ENCODE measurements at places on chromosomes 5 and 9.

GRCh38 chr9:20331095-20331685, 291.1 kb downstream of the MLLT3 start:
- no peak for DNase-seq

DNA sequence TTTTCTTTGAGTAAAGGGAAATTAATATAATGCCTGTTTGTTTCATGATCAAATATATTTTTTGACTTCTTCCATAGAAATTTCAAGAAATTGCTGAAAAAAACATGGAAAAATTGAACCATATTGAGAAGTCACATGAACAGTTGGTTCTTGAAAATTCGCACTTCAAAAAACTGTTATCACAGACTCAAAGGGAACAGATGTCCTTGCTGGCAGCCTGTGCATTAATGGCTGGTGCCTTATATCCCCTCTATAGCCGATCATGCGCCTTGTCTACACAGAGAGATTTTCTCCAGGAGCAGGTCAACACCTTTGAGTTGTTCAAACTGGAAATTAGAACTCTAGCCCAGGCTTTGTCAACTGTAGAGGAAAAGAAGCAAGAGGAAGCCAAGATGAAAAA, 191.4 kb downstream of the CCDC171 start:
- no peak for DNase-seq

- peak; percentile 60 for DNase-seq
Measured at GRCh38 chr5:80231243-80231642, 24.6 kb downstream of the SERINC5 start.

GRCh38 chr9:36443581-36443980, 43.5 kb upstream of the RNF38 start:
- DNase-seq: no peak

GRCh38 chr5:145293716-145294115, 541.4 kb downstream of the PRELID2 start:
- DNase-seq: no peak

DNA sequence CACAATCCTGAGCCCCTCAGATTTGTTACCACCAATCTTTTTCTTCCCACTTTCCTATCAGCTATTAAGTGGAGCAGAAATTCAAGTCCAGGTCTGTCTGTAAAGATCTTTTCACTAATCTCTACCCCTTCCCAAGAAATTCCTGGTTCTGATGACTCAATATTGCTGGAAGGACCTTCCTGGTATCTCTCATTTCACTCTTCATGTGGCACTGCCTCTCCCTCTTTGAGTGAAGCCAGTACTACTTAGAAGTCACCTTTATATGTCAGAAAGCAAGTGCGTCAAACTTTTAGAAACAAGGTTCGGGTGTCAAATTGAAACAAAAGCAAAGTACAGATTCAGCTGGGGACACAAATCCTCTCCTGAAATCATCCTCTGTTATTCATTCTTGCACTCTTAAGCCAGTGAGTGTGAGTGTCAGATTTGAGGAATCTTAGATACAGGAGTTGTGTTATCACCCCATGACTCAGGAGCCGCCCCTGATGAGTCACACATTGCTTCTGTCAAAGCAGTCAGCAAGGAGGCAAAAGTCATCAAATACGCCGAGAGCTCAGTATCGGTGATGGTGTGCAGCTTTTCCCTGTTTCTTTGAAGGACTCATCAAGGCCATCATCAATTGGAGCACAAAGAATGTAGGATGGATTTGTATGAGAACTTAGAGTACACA, 313.0 kb downstream of the CETN3 start:
- DNase-seq: peak; percentile 88

GRCh38 chr5:168186289-168187074, 105.0 kb upstream of the WWC1 start:
- DNase-seq: peak; percentile 23

All from fibroblast of skin of right quadriceps (primary cell).